ENCODE measurements at places on chromosomes 11 and 22.

- no peak for DNase-seq
Observed at GRCh38 chr22:30385942-30386341, 1.3 kb downstream of the RNF215 start.

DNA sequence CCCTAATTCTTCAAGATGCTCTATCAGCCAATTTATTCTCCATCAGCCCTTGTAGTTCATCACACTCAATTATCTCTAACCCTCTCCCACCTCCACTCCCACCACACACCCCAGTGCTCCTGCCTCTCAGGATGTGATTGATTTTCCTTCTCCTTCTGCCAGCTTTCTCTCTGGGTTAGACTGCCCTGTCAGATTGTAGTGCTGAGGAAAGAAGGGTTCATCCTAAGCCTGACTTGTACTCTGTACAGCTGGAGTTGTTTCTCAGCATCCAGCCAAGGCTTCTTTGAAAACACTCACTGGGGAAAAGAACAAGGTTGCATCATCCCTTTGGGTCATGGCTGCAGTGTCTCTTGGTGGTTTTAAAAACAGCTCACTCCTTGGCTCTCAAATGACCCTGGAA, 61.2 kb downstream of the CECR2 start:
- DNase-seq, result no peak

- no peak for DNase-seq
Observed at GRCh38 chr11:125271483-125272091, 107.0 kb downstream of the PKNOX2 start.

GRCh38 chr22:41290262-41291221, 4.6 kb upstream of the RANGAP1 start:
- DNase-seq, result no peak

DNA sequence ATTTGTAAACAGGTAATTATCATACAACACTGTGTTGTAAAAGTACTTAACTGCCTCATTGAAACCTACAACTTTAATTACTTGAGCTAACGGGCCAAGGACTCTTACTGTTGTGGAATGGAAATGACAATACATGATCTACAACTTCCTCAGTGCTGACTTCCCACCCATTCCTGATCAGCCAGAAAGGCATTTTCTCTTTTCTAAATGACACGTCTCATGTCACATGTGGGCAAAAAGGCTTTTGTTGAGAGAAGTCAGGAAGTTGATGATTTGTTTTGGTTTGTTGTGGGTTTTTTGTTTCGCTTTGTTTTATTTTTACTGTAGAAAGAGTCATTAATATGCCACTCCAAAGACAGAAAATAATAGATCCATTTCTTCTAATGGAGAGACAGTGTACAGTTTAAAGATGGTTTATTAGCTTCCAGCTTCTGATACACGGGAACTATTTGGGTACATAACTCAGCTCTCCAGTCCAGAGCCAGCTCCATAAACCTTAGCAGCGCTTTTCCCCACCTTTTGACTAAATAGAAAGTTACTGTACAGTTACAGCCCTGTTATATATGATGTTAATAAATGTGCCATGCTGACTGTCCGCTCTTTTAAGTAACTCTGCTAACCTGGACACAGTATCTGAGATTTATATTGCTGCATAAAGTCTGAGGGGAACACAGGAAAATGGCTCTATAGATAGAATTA, 509.4 kb upstream of the API5 start:
- DNase-seq, result no peak

DNA sequence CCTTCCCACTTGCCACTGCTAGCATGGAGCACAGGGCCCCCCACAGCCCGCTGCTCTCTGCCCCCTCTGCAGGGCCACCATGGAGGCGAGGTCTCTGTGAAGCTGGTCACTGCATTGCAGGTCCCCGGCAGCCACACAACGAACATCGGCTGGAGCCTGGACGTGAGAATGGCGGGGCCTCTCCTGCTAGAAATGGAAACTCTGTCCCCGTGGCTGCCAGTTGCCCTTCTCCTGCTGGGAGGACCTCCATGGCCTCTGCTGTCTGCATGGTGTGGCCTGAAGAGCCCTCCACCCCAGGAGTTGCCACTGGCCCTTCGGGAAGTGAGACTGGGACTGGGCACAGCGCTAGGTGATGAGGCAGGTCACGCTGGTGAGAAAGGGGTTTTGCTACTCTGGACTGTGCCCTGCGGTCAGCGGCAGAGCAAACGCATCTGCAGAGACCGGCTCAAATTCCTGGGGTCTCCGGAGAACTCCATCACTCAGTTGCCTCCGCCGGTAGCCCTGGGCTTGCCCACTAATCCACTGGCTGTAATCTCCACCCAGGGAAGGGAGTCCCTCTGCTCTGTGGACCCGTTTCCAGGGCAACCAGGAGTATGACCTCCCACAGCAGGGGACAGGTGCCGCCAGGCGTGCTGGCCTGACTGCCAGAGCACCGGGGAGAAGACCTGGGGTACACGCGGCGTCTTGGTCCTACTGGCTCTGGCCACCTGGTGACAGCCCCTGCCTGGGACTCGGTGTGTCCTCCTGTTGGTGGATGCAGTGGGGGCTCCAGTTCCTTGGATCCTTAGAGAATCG, 806.3 kb downstream of the BRD1 start:
- DNase-seq, result no peak

GRCh38 chr11:59545179-59546020, 34.1 kb downstream of the OR4D9 start:
- no peak for DNase-seq

DNA sequence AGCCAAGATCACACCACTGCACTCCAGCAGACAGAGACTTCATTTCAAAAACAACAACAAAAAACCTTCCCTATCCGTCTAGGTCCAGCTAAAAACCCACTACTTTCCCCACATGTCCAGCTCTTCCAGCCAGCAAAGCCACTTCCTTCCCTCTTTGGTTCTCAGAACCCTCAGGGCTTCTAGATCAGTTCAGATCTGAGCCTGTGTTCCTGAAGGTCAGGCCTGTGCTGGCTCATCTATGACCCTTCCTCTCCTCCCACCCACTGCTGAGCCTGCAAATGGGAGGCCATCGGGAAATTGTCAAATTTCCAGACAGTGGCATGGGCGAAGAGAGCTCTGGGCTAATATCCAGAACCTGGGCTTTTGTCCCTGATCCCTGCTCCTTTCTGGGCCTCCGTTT, 37.8 kb downstream of the SLCO2B1 start:
- no peak for DNase-seq

- DNase-seq, result peak; percentile 55
Observed at GRCh38 chr11:114036147-114036811, 23.2 kb upstream of the ZBTB16 start.

- DNase-seq, result no peak
Observed at GRCh38 chr11:22521226-22521625, 104.4 kb downstream of the FANCF start.

- no peak for DNase-seq
Observed at GRCh38 chr11:99911116-99911515, 776.0 kb upstream of the ARHGAP42 start.

DNA sequence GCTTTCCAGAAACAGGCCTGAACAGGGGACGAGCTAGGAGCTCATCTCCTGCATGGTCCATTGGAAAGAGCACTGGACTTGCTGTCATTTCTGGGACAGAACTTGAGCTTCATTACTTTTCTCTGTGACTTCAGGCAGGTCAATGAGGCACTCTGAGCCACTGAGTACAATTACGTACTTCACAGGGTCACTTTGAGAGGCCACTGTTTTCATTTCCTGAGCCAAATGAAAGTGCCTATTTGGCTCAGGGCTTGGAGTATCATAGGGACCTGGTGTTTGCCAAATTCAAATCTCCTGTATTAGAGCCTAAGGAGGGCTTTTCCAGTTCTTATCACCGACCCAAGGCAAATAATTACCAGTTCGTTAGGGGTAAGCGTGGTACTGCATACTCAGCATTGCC, 319.3 kb downstream of the CADM1 start:
- DNase-seq, result no peak
